ENCODE measurements at places on chromosomes 1 and 21.
A peak's percentile ranks its signal among the peaks of the same experiment; 100 is the strongest.

- DNase-seq, result no peak
These were observed 58.0 kb upstream of the PRMT6 start for GRCh38 chr1:106998431-106999002.

- DNase-seq, result no peak
These were observed 20.8 kb upstream of the DDOST start for GRCh38 chr1:20681999-20682398.

GRCh38 chr1:237684236-237684635 is 206.5 kb downstream of the ZP4 start:
- no peak for DNase-seq

- DNase-seq, result peak; percentile 31
These were observed 39.8 kb downstream of the TGFBR3 start for GRCh38 chr1:91846007-91846638.

GRCh38 chr1:83641206-83641658 is 357.7 kb downstream of the TTLL7 start:
- peak; percentile 59 for DNase-seq

GRCh38 chr1:231679109-231679508 is 52.5 kb downstream of the DISC1 start:
- no peak for DNase-seq

DNA sequence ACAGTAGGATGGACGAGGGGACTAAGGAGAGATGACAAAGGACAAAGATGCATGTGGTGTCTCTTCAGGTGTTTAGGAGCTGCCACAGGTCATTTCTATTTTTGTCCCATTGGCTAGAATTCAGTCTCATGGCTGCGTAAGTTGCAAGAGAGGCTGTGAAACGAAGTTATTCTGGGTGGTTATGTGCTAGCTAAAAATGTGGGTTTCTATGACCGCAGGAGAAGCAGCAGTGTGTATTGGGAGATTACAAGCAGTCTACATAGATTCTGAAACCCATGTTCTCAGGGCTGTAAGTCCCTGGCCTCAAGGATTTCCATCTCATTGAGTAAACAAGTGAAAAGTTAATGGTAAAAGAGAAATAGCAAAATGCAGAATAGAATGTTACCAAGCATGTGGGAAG is 110.7 kb downstream of the SPATA46 start:
- DNase-seq, result no peak

DNA sequence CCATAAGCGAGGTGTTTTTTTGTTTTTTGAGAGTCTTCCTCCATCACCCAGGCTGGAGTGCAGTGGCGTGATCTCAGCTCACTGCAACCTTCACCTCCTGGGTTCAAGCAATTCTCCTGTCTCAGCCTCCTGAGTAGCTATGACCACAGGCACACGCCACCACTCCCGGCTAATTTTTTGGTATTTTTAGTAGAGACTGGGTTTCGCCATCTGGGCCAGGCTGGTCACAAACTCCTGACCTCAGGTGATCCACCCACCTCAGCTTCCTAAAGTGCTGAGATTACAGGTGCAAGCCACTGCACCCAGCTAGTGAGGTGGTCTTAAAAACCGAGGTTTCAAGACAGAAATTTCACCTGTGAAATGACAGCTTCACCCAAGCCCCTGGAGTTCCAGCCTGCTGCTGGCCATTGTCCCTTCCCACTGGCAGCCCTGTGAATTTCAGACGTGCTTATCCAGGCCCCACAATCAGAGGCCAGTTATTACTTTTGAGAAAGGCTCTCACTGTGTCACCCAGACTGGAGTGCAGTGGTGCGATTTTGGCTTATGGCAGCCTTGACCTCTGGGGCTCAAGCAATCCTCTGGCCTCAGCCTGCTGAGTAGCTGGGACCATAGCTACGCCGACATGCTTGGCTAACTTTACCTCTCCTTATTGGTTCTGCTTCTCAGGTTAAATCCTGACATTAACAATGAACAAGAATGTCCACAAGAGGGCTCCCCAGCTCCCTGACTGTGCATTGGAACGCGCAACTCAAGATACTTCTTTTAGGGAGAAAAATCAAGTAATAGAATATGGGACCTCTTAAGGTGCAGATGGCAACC is 19.4 kb downstream of the ENO1 start:
- DNase-seq, result peak; percentile 55

DNA sequence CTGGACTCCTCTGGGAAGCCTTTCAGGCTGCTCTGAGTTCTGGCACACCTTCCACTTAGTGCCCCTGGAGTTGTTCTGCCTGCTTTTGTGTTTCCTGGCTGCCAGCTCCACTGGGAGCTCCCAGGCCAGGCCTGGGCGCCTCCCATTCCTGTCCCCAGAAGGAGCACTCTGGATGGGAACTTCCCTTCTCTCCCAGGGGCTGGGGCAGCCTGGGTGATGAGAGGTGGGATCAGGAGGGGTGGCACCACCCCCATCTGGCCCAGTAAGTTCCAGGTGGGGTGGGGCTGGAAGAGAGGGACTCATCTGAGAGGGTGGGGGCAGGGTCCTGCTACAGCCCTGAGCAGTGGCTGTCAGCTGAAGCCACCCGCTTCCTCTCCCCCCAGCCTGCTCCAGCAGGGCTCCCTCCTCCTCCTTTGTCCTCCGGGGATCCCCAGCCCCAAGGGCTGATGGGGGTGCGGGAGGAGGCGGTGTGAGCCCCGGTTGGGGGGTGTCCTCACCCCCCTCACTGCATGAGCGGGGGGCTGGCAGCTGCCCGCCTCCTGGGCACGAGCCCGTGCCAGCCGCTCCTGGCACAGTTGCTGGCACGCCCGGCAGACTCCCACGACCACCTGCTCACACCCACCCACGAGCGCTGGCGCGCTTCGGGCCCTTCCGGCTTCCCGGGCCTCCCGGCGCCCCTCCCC is 4.7 kb downstream of the FOXO6 start:
- DNase-seq, result no peak

GRCh38 chr1:56535939-56536338 is 43.4 kb downstream of the PLPP3 start:
- no peak for DNase-seq

GRCh38 chr1:22320587-22321344 is 130.9 kb upstream of the ZBTB40 start:
- no peak for DNase-seq

- no peak for DNase-seq
These were observed 41.2 kb downstream of the RSPH1 start for GRCh38 chr21:42454786-42455185.

GRCh38 chr1:107785496-107786202 is 179.3 kb downstream of the VAV3 start:
- no peak for DNase-seq

DNA sequence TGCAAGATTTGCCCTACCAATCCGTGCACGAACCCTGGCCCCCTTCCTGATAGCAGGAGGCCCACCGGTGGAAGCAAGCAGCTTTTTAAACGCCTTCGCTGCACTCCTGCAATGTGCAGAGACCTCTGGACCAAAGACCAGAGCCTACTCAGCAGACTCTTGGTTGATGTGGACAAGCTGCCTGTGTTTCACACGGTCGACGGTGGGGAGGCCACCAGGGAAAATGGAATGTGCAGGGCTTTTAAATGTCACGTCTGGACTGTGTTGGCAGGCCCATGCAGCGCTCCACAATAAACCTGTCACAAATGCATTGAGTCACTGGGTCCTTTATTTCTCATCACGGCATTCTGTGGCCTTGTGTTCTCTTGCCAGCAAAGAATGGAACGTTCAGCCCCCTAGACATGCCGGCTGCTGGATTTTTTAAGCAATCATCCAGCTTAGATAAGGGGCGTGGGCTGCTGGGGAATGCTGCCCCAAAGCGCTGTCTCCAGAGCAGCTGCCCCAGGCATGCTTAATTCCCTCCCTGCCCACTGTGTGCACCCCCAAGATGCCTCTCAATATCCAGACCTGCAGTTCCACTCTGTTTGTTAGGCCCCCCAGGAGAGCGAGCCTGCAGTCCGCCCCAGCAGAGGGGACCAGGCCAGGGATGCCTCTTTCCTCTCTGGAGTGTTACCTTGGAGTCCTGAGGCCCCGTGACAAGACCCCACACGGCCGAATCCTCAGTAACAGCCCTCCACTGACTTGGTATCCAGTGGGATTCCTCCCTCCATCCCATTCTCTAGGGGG is 71.3 kb downstream of the ATP5PO start:
- DNase-seq, result peak; percentile 79

- no peak for DNase-seq
These were observed 2.1 kb upstream of the CAPN8 start for GRCh38 chr1:223667484-223668182.

- DNase-seq, result no peak
These were observed 44.4 kb downstream of the SIPA1L2 start for GRCh38 chr1:232585486-232585885.

DNA sequence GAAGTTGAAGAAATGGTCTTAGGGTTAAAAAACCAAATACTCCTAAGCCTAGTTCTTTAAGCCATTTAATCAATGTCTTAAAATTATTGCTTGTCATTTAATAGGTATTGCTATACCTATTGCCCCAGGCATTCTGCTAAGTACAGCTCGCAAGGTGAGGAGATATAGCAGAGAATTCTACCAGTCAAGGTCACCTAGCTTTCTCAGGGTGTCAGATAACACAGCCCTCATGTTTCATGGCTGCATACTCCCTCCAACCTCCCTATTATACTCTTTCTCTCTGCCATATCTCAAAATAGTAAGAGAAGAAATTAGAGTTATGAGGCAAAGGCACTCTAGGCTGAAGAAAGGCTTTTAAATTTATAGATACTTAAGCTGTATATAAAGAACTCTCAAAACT is 68.4 kb upstream of the GPR88 start:
- no peak for DNase-seq

DNA sequence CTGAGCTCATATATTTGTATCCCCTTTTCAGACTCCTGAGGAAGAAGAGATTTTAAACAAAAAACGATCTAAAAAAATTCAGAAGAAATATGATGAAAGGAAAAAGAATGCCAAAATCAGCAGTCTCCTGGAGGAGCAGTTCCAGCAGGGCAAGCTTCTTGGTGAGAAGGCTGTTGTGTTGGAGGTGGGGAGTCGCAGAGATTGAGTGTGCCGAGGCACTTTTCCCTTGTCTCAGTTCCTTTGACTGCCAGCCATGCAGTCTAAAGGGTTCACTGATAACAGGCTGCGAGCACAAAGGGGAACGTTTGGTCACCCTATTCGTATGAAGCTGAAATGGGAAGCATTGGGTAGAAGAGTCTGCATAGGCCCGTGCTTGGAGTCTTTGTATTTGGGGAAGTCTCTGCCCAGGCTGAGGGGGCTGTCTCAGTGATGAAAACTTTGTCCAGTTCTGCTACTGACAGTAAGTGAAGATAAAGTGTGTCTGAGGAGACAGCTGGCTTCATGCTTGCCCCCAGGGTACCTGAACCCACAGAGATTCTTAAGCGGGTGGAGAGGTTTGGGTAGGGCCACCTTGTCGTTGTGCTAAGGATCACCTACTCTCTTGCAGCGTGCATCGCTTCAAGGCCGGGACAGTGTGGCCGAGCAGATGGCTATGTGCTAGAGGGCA is 2.8 kb downstream of the RPS8 start:
- no peak for DNase-seq

DNA sequence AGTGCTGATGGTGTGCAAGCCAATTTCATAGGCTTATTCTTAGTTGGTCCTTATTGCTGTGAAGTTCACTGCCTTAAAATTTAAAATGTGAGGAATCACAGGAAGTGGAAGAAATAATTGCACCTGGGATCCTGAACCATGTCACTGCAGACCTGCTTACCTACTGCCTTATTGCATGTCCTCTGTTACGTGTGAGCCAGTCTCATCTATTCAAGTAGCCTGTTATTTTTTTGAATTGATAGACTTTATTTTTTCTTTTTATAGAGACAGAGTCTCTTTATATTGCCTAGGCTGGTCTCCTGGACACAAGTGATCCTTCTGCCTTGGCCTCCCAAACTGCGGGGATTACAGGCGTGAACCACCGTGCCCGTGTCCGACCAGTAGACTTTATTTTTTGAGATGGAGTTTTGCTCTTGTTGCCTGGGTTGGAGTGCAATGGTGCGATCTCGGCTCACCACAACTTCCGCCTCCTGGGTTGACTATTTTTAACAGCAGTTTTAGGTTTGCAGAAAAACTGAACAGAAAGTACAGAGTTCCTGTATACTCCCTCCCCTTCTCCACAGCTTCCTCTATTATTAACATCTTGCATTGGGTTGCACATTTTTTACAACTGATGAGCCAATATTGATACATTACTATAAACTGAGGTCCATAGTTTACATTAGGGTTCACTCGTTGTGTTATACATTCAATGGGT is 14.0 kb upstream of the DISC1 start:
- DNase-seq, result no peak

- DNase-seq, result no peak
These were observed 94.6 kb downstream of the STUM start for GRCh38 chr1:226643177-226643576.

DNA sequence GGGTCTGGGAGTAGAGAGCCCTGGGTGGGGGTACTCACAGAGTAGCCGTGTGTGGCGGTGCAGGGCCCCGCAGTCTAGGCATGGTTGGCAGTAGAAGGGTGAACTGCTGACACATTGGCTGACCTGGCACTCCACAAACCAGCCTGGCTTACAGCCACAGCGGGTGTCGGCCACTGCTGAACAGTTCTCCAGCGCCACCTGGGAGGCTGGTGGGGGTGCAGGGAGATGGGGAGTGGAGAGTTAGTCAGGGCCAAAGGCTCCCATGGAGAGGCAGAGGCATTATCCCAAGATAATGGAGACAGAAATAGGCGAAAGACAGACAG is 1.5 kb downstream of the TNFRSF25 start:
- DNase-seq, result no peak

- DNase-seq, result no peak
These were observed 40.1 kb upstream of the MCOLN3 start for GRCh38 chr1:85088408-85088784.

DNA sequence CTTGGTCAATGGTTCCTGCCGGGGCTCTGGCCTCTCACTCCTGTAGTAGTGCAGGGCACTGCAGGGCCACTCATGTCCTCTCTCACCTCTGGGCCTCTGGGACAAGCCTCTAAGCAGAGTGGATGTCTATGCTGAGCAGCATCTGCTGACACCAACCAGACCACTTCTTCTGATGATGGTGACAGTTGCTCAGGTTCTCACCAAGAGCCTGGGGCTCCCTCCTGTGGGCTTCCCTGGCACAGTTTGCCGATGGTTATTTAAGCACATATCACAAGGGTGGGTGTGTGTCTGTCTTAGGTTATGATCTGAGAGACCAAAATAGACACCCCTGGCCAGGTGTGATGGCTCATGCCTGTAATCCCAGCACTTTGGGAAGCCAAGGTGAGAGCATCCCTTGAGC is 17.4 kb upstream of the GPR137B start:
- no peak for DNase-seq

- peak; percentile 54 for DNase-seq
These were observed 667 bp downstream of the TMEM50B start for GRCh38 chr21:33478935-33479678.

GRCh38 chr1:19199969-19200604 is 10.0 kb downstream of the UBR4 start:
- no peak for DNase-seq

GRCh38 chr1:221509575-221510355 is 232.1 kb downstream of the DUSP10 start:
- DNase-seq, result no peak

Measured in AG08395 (cell line).